AML-193 (cell line): ENCODE measurements at places on chromosomes 11 and 22.

GRCh38 chr11:128453444-128454336, 133.7 kb downstream of the ETS1 start:
- no peak for DNase-seq

GRCh38 chr11:66912361-66912760, 45.8 kb downstream of the PC start:
- DNase-seq, result no peak

DNA sequence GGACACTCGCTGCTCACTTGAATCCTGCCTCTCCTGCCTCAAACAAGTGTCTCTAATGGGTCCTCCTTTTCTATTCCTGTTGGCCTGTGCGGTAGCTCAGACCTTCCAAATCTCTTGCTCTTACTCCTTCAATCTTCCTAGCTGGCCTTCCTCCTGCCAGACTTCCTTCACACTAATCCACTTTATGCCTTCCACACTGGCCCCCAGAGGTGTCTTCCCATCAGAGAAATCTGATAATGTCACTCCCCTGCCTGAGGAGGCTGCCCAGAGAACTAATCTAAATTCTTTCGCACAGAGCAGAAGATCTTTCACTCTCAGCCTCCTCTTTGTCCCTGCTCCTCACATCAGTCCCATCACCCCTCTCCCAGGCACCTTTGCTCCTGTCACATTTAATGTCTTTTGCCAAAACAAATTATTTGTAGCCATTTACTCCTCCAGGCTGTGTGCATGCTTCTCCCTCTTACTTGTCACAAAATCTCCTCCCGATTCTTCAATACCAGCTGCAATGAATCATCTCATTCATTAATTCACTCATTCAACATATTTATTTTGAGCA, 175.7 kb downstream of the MAML2 start:
- no peak for DNase-seq

GRCh38 chr11:76152086-76152681, 54.1 kb downstream of the WNT11 start:
- no peak for DNase-seq

GRCh38 chr22:29641042-29641699, 37.7 kb downstream of the NF2 start:
- no peak for DNase-seq

GRCh38 chr11:34633640-34633989, 12.7 kb downstream of the EHF start:
- no peak for DNase-seq
